ENCODE measurements at places on chromosomes 13 and 19.

DNA sequence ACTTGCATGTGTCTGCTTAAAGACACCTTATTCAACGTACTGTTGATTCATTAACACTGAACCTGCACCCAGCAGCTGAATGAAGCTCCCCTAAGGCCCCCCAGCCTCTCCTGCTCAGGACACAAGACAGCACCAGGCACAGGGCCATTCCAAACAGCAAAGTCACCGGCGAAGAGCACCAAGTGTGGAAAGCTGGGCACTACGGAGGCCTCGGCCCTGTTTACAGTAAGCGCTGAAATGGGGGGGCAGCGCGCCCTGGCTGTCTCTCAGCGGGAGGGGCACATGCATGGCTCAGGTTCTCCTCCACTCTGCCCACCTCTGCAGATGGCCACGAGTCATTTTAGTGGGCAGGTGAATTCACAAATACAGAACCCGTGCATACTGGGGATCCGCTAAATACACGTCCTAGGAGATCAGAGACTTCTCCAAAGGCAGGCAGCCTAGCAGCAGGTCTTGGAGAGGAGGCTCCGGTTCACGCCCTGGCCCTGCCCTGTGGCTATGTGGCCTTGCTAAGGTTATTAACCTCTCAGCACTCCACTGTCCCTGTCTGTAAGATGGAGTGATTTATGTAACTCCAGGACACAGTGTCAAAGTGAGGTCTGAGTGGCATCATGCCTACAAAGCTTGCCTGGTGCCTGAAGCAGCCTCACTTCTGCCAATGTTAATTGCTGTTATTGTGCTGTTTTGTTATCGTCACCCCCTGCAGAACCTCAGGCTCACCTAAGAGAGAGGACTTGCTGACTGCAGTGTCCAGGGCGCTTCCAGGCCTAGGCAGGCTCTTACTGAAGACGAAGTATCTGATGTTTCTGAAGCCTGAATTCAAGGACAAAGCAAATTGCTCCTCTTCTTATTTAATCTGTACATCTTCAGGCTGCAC, 207.4 kb upstream of the SOX1 start:
- DNase-seq = no peak

DNA sequence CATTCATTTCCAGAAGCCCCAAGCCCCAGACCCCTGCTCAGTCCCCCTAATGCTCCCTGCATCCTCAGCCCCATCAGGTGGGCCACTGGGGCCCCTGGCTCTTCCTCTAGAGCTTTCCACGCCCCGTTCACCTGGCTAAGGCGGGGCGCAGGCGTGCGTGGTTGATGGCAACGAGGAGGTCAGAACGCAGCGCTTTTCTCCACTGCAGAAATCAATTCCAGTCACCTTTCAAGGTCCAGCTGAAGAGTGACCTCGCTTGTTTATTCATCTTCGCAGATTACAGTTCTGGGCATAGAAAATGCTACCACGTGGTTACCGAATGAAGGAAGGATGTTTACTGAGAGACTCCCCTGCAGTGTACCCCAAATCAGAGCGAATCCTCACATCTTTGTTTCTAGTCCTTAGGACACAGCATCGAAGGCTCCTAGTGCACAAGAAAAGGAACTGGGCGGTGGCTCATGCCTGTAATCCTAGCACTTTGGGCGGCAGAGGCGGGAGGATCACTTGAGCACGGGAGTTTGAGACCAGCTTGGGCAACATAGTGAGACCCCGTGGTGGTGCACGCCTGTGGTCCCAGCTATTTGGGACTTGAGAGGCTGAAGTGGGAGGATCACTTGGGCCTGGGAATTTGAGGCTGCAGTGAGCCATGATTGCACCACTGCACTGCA, 828 bp upstream of the PBX4 start:
- DNase-seq = no peak

DNA sequence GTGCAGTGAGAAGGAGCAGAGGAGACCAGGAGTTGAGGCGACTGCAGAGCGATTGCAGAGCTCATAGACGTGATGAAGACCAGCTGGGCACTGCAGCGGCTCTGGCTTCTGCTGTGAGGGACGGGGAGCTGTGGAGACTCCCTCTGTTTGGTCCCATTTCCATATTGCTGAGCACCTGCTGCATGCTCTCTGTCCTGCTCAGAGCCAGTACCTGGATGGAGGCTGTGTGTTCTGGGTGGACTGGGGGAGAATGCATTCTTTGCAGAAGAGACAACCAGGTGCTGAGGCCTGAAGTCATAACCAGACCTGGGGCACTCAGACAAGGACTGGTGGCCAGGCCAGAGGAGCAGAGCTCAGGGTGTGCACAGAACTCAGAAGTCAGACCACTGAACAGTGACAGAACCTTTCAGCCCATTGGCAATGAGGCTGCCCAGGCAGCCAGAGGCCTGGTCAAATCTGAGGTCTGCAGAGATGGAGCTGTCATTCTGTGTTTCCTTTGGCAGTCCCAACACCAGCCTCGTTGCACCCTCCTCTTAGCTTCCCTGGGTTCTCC, 1.3 kb upstream of the A1BG start:
- DNase-seq = no peak

- DNase-seq = no peak
Measured at GRCh38 chr13:73195091-73195490, 136.3 kb downstream of the KLF5 start.

GRCh38 chr19:45821103-45821521, 6.0 kb upstream of the RSPH6A start:
- DNase-seq = no peak

DNA sequence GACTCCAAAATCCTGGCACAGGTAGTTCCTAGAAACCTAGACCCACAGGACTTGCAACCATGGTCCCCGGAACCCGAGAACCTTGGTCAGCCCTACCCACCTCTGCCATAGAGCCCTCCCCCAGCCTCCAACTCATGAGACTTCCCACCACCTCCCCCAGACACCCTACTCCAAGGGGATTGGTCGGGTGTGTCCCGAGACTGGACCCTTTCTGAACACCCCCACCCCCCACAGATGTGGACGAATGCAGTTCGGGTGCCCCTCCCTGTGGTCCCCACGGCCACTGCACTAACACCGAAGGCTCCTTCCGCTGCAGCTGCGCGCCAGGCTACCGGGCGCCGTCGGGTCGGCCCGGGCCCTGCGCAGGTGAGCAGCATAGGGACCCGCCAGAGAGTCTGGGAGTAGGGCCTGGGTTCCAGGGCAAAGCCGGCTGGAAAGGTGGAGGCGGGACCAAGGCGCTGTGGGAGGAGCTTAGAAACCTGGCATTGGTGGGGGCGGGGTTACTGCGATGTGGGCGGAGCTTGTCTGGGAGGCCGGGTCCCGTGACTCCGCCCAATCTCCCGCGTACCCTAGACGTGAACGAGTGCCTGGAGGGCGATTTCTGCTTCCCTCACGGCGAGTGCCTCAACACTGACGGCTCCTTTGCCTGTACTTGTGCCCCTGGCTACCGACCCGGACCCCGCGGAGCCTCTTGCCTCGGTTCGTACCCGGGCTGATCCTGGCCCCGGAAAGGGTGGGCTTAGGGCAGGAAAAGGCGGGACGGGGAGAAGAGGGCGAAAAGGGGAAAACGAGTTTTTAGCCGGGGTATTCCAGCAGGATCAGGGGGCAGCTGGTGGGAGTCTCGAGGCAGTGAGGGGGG, 11.9 kb downstream of the LTBP4 start:
- peak; percentile 92 for DNase-seq

DNA sequence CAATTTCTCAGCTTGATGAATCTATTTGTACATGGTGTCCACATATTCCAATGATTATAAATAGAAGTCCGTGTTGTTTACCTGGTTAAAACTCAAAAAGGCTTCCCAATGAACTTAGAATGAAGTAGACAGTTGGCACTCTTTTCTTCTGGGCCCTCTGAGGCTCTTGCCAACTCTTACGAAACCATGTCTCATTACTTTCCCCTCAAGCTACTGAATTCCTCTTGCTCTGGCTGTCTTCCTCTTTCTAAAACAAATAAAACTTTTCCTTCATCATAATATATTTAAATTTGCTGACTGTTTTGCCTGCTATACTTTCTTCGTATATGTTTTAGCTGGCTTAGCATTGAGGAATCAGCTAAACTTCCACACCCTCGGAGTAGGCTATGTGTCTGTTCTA, 139.7 kb downstream of the SLITRK6 start:
- DNase-seq = no peak

GRCh38 chr13:53264751-53265385, 236.3 kb downstream of the OLFM4 start:
- DNase-seq = no peak

- no peak for DNase-seq
Measured at GRCh38 chr19:29617366-29618266, 11.5 kb downstream of the POP4 start.

DNA sequence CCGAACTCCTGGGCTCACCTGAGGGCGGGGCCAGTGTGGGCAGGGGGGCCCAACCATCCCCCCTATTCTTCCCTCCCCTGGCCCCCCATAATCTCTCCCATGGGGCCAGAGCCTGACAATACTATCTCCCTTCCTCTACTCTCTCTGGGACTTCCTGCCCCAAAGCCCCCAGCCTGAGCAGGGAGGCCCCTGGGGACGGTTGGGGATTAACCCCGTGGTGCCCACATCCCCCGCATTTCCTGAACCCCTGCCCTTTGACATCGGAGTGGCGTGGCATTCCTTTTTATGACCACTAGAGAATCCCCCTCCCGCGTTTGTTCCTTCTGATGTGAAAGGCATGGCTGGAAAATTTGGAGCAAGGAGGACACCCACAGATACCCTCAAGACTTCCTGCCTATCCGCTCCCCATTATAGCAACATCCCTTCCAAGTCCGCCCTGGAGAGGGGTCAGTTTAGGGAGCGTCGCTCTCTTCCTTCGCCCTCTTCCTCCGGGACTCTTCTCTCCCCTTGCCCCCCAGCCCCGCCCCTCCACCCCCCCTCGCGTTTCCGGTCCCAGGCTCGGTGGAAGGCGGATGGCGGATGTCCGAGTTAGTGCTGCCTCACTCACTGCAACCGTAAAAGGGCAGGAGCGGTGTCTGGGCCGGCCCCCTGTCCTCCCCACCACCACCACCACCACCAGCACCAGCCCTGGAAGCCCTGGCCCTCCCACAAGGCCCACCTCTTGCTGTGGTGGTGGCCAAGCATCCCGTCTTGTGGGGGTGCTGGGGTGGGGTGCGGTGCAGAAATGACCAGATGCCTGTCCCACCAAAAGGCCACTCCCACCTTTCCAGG, 1.8 kb downstream of the VASP start:
- no peak for DNase-seq

DNA sequence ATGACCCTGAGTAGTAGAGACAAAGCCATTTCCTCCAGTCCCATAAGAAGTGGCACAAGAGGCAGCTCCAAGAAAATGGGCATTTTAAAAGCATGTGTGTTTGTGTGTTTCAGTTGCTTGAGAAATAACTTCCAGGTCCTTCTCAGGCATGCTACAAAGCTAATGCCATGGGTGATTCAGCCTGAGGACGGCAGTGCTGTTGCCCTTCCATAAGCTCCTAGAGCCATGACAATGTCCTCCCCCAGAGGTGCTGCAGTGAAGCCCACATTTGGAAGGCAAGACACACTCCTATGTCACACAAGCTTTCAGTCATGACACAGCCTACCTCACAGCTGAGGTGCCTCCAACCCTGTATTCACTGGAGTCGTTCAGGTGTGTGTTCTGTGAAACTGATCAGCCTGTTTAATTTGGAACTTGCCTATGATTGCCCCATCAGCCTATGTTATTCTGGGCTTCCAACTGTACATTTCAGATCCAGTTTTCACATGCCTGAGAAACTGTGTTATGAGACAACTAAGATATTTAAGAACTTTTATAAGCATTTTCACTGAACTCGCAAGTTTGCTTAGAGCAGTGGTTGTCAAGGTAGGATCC, 213.6 kb downstream of the FOXO1 start:
- DNase-seq = no peak

- DNase-seq = no peak
Measured at GRCh38 chr13:42865768-42866102, 84.4 kb downstream of the FAM216B start.

DNA sequence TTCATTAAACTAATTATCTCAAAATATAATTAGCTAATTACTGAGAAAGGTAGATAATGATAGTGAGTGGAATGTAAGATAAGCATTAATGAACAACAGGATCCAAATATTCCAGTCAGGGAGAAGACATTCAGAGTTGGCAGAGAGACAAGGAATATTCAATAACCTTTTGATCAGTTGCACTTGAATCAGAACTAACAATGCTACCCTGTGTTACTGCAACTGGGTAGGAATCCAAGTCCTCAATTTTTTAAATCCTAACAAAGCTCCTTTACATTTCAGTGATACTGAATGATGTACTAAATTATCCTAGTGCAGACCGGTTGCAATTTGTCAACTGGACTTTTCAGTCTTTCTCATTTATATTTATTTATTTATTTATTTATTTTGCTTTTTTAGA, 107.1 kb upstream of the MIR17HG start:
- DNase-seq = no peak

GRCh38 chr13:112728375-112729126, 38.7 kb downstream of the ATP11A start:
- DNase-seq = no peak

DNA sequence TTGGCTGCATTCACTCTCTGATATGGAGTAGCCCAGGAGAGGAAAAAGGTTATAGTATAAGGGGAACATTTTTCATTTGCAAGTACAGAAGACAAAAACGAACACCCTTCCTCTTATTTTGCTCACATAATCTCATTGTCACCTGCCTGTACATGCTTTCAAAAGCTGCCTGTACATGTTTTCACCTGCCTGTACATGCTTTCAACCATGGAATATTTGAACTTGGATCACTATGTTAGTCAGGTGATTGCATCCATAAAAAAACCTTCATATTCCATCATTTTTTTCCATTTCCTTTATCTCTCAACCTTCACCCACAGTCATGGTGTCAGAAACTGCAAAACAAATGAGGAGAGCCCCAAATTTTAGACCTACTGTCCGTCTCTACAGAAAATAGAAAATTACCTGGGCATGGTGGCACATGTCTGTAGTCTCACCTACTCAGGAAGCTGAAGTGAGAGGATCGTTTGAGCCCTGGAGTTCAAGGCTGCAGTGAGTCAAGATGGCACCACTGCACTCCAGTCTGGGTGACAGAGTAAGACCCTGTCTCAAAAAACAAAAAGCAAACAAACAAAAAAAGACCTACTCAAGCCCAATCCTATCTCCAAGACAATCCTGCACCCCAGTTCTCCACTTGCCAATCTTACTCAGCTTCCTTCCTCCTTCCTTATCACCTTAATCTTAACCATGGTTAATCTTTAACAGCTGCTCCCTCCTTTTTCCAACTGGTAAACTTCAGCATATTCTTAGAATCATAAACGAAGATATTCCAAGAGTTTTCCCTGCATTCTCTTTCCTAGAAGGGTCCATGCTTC, 11.6 kb downstream of the IGFL2 start:
- DNase-seq = no peak

- DNase-seq = no peak
Measured at GRCh38 chr19:44737238-44738071, 11.1 kb upstream of the BCL3 start.
